ENCODE measurements at places on chromosomes 5 and 9.
A peak's percentile ranks its signal among the peaks of the same experiment; 100 is the strongest.

- no peak for DNase-seq
Measured at GRCh38 chr9:68629042-68629441, 76.0 kb upstream of the PIP5K1B start.

DNA sequence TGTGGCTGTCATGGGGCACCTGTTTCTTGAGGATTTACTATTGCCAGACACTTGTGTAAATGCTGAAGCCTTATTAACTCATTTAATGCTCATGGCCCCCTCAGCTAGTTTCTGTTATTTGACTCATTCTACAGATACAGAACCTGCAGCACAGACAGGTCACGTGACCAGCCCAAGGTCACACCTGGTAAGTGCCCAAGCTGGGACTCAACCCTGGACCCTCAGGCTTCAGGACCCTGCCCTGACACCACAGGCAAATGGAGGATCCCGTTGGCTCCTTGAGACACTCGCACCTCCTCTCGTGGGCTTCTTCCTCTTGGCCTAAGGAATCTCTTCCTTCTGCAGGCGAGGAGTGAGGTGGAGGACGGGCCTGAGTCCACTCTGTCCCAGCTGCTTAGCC is 10.6 kb upstream of the NEURL1B start:
- no peak for DNase-seq

GRCh38 chr5:5373351-5373989 is 49.0 kb upstream of the ICE1 start:
- DNase-seq, result no peak

DNA sequence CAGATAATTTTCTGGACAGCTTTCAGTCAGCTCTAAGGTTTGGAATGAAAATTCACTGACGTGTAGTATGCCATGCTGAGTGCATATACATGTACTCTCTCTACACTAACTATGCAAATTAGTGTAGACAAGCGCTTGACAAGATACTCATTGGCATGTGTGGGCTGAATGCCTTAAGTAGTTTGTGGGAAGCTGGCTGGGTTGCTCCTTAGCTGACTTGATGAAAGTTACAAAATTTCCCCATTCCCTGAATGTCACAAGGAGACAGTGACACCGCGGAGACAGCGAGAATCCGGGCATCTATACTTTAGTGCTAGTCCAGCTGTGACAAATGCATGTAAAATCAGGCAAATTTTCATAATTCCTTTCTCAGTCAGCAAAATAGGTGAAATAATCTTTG is 51.6 kb upstream of the C5orf46 start:
- DNase-seq, result no peak

GRCh38 chr9:69223605-69224004 is 49.5 kb downstream of the TJP2 start:
- DNase-seq, result peak; percentile 30

DNA sequence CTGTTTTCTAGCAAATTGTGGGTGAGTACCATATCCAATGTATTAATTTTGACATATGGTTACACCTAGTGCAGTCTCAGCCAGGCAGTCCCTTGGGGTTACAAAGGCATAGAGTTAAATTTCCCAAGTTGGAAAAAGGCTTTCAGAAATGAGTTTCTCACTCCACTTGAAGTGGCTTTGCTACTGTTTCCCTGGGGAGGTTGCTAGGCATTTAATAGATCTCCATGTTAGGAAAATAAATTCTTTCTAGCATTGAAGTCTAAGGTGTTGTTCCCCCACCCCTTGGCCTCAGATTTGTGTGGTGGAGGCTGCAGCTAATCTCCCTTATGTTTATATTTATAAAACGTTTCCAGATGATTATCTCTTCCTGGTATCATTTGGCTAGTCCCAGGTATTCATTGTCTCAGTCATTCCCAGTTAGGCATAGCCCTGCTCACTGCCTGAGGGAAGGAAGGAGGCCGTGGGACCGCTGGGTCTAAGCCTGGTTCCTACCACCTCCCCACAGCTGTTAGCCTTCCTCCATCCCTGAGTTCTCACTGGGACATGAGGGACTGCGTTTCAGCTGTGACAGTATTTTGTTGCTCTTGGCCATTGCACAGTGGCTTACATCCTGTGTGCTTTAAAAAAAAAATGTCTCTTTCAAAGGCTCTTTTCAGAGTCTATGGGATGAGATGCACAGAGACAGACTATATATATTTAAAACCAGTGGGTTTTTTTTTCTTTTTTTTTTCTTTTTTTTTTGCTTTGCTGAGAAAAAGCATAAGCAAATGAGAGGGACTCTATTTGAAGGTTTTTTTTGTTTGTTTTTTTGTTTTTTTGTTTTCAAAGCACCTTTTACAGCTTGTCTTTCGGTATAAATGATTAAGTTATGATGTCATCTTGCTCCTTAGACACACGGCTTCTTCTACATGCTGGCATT is 121.5 kb downstream of the MAST4 start:
- no peak for DNase-seq

DNA sequence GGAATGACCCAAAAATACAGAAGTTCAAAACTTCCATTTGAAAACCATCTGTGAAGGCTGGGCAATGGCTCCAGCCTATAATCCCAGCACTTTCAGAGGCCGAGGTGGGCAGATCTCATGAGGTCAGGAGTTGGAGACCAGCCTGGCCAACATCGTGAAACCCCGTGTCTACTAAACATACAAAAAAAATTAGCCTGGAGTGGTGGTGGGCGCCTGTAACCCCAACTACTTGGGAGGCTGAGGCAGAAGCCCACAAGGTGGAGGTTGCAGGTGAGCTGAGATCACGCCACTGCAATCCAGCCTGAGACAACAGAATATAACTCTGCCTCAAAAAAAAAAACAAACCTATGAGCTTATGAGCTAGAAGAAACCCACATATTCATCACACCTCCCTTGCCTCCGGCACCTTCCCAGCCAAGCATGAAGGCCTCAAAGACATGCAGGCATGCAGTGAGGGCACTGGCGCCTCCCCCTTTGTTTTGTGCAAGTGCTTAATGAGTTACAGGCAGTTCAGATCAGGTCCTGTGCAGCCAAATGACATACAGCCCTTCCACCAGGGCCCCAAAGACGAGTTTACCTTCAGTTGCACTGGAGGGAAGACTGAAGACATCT is 9.9 kb downstream of the HNRNPH1 start:
- DNase-seq, result no peak

GRCh38 chr5:132438917-132439316 is 51.7 kb downstream of the IRF1 start:
- DNase-seq, result no peak

GRCh38 chr9:89475891-89476440 is 21.9 kb downstream of the SEMA4D start:
- no peak for DNase-seq

GRCh38 chr9:126521976-126522590 is 91.6 kb upstream of the LMX1B start:
- no peak for DNase-seq

- peak; percentile 31 for DNase-seq
Measured at GRCh38 chr9:42388146-42388690, 204.8 kb downstream of the SPATA31A6 start.

- no peak for DNase-seq
Measured at GRCh38 chr5:145841299-145841698, 6.2 kb upstream of the PRELID2 start.

DNA sequence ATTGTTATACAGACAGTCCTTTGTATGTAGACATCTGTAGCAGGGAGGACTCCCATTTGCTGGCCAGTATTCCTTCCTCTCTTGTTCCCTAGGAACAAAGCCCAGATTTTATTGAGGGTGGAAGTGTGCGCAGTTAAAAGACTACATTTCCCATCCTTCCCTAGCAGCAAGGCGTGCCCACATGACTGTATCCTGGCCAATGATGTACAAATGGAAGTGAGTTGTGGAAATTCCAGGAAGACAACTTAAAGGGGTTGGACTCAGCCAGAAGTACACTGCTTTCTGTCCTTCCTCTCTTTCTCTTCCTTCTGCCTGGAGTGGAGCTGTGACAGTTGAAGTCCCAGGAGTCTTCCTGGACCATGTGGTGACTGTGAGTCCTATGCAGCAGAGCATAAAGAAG is 89.0 kb downstream of the HRH2 start:
- DNase-seq, result no peak

DNA sequence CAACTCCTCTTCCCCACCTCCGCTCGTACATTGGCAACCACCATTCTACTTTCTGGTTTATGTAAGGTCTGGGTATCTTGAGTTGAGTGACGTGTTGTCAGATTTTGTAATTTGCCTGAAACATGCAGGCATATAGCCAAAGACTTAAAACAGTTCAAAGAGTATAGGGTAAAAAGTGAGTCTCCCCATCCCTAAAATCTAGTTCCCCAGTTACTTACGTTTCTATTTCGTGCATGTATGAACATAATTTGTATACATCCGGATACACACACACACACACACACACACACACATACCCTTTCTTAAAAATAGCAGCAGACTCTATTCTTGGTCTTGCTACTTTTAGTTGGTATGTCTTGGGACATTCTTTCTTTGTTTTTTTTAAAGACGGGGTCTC is 915 bp downstream of the HSDL2 start:
- peak; percentile 29 for DNase-seq

- no peak for DNase-seq
Measured at GRCh38 chr9:1386420-1386819, 336.3 kb downstream of the DMRT2 start.

DNA sequence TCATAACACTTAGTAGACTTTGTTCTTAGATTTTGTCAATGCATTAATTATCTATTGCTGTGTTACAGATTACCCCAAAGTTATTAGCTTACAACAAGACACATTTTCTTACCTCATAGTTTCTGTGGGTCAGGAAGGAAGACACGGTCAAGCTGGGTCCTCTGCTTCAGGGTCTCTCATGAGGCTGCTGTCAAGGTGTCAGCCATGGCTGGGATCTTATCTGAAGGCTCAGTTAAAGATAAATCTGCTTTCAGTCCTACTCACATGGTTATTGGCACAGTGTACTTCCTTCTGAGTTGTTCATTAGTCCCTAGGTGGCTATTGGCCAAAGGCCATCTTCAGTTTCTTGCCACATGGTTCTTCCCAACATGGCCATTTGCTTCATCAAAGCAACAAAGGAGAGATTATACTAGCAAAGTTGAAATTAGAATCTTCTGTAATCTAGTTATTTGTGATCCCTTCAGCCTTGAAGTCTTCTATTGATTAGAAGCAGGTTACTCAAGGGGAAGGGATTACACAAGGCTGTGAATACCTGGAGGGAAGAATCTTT is 25.2 kb downstream of the TDRD7 start:
- DNase-seq, result no peak

DNA sequence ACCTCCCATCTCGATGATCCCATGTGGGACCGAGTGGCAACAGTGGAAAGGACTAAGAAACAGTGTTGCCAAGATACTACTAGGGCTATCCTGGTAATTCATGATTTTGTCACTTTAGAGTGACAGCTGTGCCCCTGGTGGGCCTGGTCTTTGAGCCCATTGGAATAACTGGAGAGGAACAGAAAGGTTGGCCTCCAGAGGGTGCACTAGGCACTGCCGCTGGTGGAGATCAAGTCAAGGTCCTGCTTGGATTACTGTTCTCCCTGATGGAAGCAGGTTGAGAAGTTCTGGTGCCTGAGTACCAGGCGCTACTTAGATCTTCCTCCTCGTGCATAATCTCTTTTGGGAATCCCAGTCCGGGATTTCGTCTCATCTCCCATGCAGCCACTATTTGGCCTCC is 129.6 kb downstream of the SEC61B start:
- no peak for DNase-seq

- no peak for DNase-seq
Measured at GRCh38 chr9:133120501-133121197, 391 bp downstream of the RALGDS start.

DNA sequence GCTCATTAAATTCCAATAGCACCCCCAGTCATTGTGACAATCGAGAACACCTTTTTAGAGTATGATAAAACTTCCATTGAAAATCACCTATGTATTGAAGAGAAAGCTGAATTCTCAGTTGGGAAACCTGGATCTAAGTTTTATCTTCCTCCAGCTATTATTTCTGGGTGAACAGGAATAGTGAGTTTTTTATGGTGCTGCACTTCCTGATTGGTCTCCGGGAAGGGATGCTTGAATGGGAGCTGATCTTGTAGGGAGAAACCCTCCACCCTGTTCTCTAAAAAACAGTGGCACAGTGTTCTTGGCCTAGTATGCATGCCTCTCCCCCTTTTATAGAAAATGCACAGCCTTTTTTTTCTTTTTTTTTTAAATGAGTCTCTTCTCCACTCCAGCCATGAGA is 112.2 kb downstream of the ACTBL2 start:
- DNase-seq, result no peak

- no peak for DNase-seq
Measured at GRCh38 chr5:158988987-158989730, 110.6 kb downstream of the EBF1 start.

- no peak for DNase-seq
Measured at GRCh38 chr9:86585422-86586143, 231.4 kb upstream of the TUT7 start.

DNA sequence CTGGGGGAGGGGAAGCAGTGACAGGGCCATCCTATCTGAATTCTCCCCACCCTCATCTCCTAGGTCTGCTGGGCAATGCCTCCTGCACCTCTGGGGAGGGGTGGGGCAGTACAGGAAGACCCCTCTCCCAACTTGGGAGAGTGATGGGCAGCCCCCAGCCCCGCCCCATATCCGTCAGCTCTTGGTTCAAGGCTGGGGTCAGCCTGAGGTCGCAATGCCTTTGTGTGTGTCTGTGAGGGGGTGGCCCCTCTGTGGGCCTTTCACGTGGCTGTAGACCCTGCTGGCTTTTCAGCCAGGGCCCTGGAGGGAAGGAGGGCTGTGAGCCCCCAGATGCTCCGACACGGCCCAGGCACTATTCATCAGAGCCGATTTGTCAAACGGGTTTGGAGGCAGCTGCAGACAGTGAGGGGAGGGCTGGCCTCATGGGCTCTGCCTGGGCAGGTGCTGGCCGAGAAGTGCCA is 49.5 kb upstream of the RNU6ATAC start:
- no peak for DNase-seq

- no peak for DNase-seq
Measured at GRCh38 chr5:78719504-78720219, 71.1 kb upstream of the LHFPL2 start.

GRCh38 chr5:139419226-139420192 is 15.6 kb upstream of the SPATA24 start:
- DNase-seq, result no peak

GRCh38 chr9:129068990-129069861 is 11.7 kb upstream of the DOLPP1 start:
- DNase-seq, result peak; percentile 57

- no peak for DNase-seq
Measured at GRCh38 chr9:35340046-35340445, 149.9 kb upstream of the RUSC2 start.

DNA sequence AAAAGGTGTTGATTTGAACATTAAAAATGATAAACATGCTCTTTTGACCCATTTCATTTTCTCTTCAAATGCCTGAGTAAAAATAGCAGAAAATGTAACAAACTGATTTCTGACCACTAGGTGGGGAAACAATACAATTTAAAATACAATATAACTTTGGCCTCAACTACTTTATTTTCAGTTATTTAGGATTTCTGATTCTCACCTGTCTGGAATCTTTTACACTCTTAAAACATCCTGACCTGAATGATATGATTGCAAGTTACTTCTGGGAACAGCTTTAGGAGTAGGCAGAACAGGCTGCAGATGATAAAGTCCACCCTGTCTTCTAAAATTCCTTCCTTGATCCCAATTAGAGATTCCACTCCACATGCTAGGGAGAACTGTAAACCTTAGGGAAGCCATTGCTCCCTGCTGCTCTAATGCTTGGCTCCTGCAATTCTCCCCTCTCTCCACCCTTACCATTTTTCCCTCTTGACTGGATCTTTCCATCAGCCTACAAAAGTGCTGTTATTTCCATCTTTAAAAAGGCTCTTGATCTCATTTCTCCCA is 70.3 kb downstream of the FYB1 start:
- DNase-seq, result peak; percentile 14

Measured in GM10248 (cell line).